Activated CD4-positive, CD25-positive, alpha-beta regulatory T cell (primary cell): ENCODE measurements at places on chromosomes 12 and 14.

- no peak for DNase-seq
Measured at GRCh38 chr12:11630046-11630706, 19.3 kb upstream of the ETV6 start.

- DNase-seq, result no peak
Measured at GRCh38 chr12:68370667-68371066, 38.5 kb upstream of the MDM1 start.

GRCh38 chr12:50166799-50167048 is 445 bp downstream of the CERS5 start:
- DNase-seq, result peak; percentile 44

- no peak for DNase-seq
Measured at GRCh38 chr12:113831016-113831415, 135.1 kb downstream of the RBM19 start.
